ENCODE measurements at places on chromosomes 12 and 14.

DNA sequence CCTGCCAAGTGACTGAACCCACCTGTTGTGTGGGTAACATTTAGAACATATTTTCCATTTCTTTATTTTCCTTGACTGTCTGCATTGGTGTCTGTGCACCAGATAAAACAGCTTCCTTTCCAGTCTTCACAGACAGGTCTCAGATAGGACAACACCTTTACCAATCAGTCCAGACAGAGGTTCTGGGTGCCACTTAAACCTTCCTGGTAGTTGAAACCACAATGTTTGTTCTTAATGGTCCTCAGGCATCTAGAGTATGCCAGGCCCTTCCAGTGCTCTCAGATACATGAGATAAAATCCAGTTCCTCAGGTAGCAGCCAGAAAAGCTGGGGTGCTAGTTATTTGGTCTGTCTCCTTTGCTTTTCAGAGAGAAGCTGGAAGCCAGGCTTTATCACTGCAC lies 7.0 kb upstream of the CLEC2D start:
- no peak for DNase-seq

GRCh38 chr12:87304406-87304805 lies 724.8 kb downstream of the C12orf50 start:
- DNase-seq: no peak

- no peak for DNase-seq
These were observed 7.1 kb downstream of the NCOR2 start for GRCh38 chr12:124560146-124560890.

DNA sequence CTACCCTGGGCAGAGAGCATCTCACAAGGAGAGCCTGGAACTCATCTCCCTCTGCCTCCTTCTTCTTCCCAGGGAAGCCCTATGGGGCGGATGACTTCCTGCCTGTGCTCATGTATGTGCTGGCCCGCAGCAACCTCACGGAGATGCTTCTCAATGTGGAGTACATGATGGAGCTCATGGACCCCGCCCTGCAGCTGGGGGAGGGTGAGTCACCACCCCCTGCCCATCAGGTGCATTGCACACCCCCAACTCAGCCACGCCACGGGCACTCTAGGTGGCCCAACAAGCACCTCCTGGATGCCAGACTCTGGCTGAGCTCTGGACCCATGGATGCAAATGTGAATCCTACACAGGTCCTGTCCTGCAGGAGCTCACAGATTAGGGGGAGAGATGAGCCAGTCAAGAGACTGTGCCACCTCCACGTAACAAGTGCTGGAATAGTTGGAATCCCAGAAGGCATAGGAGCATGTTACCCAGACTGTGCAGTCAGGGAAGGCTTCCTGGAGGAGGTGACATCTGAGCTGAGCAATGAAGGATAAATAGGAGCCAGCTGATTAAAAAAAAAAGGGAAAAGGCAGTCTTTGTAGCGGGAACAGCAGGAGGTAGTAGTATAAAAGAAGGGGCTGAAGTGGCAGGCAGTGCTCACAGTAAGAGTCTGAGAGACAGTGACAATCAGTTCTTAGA lies 71.9 kb downstream of the LGMN start:
- DNase-seq: no peak

- DNase-seq: no peak
These were observed 38.4 kb downstream of the SLCO1A2 start for GRCh38 chr12:21296348-21296747.

DNA sequence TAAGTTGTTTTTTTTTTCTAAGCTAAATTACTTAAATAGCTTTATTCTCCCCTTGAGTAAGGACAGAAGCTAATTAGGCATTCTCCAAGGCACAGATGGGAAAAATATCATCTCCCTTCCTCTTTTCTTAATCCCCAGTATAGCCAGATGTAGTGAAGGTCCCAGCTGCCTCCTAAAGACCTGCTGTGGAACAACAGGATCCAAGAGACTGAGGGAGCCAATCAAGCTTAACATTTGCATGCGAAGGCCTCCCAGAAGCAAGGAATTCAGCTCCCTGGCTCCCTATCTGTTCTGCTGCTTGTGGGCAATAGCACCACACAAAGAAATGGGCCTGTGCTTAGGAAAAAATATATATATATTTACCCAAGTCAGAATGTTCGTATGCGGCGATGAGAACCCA lies 255.2 kb downstream of the SYT1 start:
- DNase-seq: no peak

Data from amniotic stem cell (primary cell).